ENCODE measurements at places on chromosomes 1 and 21.

- DNase-seq, result no peak
Observed at GRCh38 chr1:7538849-7539768, 232.0 kb upstream of the VAMP3 start.

DNA sequence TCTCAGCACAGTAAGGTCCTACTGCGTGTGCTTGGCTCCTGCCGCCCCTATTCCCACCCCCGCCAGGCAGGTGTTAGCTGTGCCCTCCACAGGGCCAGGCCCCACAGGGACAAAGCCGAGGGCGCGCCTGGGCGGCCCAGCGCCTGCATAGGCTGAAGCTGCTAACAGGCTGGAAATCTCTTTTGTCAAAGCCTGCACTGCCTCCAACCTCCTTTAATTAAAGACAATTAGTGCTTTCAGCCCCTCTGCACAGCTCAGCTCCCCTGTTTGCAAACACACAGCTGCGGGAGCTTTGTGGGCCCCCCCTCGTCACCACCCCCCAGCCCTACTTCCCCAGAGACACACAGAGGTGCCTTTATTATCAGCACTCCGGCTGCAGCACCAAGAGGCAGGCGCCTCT lies 95.9 kb downstream of the EPHB2 start:
- DNase-seq, result no peak

DNA sequence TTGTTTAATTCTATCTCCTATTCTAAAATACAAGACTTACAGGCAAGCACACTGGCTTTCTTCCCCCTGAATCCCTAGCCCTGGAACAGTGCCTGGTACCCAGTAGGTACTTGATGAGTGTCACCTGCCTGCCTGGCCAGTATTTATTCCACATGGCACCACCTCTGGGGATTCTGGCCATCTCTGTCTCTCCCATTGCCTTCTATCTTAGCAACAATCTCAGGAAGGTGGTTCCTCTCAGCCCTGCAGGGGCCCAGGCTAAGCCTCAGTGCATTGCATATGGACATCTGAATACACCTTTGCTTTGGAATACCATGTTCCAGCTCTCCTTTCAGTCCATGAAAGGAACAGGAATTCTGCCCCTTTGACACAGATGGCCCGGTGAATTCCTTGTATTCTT lies 81.0 kb downstream of the HIVEP3 start:
- no peak for DNase-seq

DNA sequence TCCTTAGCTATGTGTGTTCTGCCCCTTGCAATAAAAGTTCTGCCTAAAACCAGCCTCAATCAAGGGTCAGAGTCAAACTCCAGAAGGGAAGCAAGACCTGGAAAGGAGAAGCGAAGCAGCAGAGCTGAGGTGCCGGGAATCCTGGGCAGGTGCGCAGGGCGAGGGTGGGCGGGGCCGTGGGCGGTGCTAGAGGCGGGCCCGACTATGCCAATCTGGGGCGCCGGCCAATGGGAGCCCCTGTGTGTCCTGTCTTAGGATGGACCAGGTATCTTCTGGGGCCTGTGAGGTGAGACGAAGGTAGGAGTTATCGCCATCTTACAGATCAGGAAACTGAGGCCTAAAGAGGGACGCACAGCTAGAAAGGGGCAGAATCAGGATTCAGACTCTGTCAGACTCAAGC lies 120.3 kb downstream of the PTPRU start:
- DNase-seq, result no peak

DNA sequence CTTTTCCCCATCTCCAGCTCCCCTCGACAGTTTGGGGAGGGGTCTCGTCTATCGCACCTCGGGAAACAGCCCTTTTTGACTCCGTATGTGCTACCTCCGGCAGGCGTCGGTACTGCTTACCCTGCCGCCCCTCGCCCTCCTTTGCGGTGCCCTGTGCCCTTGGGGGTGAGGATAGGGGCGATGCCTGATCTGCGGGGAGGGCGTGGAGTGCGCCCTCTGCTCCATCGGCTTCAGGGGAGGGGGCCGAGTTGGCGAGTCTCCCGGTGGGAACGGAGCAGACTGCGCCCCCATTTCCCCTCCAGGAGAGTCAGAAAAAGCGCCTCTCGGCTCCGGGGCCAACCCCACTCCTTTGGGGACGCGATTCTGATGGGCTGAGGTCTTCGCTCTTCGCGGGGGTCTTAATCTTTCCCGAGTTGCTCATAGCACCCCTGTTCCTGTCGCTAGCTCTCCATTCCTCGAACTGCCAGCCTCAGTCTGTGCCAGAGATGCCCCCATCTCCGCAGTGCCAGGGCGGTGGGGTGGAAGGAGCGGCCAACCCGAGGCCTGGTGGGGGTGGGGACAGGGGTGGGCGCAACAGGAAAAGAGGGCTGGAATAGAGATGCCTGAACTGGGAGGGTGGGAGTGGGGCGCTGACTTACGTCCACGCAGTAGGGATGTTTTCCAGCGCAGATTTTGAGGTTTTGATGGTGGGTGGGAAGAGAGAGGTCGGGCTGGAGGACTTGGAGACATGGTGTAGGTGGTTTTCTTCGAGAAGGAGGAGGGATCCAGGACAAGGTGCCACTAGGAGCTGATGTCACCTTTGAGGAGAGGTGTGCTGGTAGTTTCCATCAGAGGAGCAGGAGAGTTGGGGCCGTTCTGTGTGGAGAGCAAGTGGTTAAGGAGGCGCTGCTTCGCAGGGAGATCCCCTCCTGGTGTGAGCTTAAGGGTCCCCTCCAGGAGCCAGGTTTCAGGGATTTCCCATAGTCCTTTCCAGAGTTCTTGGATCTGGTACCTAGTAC lies 674 bp downstream of the PPFIA4 start:
- DNase-seq, result no peak
